Activated naive CD8-positive, alpha-beta T cell treated with anti-CD3 and anti-CD28 coated beads for 36 hours (primary cell): ENCODE measurements at places on chromosomes 6 and 20.
A peak's percentile ranks its signal among the peaks of the same experiment; 100 is the strongest.

DNA sequence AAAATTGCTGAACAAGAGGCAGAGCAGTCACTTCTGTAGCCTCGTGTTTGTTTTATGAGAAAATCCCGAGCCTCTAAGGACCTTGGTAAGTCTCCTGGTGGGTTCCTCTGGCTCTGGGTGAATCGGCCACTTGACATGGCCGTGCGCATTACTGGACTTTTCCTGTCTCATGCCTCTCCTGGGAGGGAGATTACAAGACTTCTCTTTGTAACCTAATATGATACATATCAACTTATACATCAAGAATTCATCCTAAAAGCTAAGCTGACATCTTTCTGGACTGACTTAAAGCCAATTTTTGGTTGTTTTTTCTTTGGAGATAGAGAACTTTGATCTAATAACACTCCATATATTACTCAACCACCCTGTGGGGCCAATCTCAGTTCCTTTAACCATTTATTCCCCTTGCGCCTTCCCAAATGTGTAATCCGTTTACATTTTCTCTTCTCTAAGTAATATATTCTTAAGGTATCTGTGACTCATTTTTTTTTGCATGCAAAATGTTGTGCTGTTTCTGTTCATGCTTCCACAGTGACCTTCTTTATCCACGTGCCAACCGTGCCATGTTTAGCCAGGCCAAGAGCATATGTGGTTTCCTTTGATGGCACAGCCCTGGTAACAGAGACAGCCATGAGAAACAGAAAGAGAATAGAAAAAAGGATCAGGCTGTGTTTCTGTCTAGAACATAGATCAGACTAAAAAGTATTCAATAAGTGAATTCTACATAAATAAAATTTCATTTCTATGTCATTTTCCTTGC is 47.5 kb upstream of the JAG1 start:
- no peak for DNase-seq

DNA sequence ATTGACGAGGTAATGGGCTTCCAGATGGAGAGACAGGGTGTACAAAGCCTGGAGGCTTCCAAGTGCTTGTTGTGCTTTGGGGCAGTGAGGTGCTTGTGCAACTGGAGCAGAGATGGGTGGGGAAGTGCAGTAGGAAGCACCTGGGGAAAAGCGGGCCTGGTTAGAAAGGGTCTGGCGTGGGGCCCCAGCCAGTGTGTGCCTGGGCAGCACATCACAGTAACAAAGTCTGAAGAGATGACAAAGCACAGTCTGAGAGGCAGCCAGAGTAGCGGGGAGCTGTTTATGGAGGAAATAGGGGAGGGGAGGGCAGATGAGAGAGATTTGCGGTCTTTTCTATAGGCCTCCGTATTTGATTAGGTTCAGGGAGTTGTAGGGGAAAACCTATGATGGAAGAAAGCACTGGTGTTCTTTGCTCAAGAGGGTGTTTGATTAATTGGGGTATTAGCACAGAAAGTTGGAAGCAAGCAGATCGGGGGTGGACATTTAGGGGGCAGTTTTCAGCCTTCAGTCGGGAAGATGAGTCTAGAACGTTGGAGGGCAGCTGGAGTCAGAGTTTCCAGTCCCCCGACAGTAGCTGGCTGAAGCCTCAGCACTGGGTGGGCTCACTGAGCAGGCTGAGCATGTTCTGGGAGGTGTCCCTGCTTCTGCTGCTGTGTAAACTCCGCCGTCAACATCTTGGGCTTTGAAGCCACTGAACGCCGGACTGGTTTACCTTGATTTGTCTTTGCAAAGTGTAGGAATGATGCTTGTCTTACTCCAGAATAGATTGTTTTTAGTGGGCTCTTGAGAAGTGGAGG is 15.5 kb upstream of the MROH8 start:
- no peak for DNase-seq

DNA sequence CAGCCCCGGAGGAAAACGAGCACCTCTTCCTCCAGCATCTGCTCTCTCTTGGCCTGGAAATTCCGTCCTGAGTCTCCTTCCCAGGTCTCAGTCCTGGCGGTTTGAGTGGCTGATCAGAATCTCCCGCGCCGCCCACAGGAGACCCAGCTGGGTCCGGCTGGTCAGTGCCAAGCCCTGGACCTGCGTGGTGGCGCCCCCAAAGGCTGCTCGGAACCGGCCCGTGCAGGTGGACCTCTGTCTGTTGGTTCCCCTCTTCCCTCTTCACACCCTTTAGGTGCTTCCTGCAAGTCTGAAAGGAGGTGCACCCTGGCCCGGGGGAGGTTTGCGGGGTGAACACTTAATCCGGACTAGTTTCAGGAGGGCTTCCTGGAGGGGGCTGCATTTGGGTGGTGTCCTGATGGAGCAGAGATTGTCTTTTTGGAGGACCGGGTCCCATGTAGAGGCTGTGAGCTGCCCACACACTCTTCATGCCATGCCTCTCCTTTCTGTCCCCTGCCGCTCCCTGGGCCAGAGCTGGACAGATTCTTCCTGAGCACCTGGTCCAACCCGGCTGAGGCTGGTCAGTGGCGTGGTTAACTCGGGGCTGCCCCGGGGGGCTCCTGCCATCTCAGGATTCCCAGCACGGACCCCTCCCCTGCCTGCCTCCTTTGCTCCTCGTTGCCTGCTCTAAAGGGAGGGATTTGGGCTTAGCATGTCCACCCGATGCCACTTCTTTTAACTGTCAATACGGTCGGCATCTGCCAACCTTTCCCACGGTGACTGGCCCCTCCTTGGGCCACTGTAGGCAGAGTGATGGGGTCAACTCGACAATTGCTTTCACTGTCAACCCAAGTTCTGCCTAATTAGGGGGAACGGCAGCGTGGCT is 16.5 kb upstream of the BHLHE23 start:
- no peak for DNase-seq

DNA sequence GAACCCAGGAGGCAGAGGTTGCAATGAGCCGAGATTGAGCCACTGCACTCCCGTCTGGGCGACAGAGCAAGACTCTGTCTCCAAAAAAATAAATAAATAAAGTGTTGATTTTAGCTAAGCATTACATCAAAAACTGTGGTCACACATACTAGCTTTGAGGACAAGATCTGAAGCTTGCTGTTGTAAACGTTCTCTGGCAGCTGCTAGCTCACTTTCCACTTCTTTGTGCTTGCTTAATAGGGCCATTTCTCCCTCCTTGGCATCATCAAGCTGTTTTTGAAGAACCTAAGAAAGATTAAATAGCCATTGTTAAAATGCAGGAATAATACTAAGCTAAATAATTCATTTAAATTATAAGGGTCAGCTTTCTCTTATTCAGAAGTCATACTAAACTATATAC is 55.7 kb downstream of the FAM184A start:
- DNase-seq = no peak

GRCh38 chr6:11607383-11607782 is 69.8 kb downstream of the TMEM170B start:
- no peak for DNase-seq

DNA sequence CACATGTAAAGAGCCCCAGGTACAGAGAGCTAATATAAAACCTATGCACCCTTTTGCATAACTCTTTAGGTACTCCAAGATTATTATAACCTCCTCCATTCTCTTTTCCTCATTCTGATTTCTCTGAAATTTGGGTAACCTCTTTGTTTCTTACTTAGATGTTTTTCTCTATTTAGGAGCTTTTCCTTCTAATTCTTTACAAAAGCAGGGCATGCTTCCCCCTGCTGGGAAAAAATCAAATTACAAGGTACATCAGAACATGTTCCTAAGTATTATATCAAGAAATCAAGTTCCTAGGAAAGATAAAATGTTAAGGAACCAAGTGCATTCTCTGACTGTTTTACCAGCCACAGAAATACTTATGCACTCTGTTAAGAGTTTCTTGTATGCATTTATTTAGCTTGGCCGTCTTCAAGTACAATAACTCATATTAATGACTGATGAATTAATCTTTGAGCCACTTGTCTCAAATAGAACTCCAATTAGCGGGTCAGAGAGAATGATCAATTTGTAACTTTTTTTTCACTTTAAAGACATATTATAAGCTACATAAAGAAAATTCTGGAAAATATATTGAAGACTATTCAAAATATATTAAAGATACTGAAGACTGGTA is 2.1 kb downstream of the KHDRBS2 start:
- DNase-seq = no peak

GRCh38 chr6:15892369-15892768 is 229.5 kb upstream of the DTNBP1 start:
- DNase-seq = no peak

- peak; percentile 46 for DNase-seq
These were observed 10.4 kb downstream of the DEFB129 start for GRCh38 chr20:237489-237888.

DNA sequence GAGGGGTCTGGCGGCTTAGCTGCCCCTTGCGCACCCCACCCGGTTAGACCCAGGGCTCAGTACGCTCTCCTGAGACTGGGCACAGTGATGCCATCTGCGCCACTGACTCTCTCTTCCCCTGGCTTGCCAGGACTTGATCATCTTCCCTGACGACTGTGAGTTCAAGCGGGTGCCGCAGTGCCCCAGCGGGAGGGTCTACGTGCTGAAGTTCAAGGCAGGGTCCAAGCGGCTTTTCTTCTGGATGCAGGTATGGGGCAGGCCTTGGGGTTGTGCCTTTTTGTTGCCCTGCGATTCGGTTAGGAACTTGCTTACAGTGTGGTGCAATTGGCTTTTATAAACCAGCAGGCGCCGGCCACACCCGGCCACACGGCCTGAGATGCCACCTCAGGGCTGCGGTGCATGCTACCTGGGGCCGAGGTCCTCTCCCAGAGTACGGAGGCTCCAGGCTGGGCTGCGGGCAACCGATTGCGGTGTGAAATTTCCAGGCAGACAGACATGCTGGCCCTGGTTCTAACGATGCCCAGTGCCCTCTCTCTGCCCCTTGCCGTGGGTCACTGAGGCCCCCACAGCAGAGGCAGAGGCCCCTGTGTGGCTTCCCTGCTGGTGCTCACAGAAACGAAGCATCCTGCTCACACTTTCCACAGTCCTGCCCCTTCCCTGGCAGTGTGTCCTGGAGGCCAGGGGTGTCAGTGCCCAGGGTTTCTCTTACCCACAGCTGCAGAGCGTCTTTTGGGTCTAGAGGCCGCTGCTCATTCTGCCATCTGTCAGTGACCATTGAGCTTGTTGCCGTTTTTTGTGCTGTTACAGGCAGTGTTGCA is 1.7 kb downstream of the ADRM1 start:
- DNase-seq = no peak

DNA sequence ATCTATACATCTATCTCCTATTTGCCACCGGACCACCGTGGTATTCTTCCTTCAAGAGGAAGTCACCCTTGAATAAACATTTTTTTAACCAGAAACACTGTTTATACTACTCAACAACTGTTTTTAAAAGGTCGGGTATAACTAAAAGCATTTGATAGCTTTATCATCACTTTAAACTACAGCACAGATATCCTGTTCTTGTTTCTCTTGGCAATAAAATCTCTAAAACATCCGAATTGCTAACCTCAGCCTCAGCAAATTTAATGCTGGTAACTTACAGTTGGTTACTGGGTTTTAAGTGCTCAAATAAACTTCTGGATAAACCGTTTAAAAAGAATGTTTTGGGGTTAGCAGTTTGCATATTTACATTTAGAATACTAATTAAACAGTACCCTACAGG is 20.4 kb downstream of the ZUP1 start:
- DNase-seq = no peak

GRCh38 chr6:128168244-128168643 is 267.4 kb upstream of the THEMIS start:
- DNase-seq = no peak

- DNase-seq = no peak
These were observed 10.6 kb downstream of the ORC3 start for GRCh38 chr6:87600576-87600975.

GRCh38 chr6:106557837-106558236 is 71.5 kb downstream of the RTN4IP1 start:
- no peak for DNase-seq

DNA sequence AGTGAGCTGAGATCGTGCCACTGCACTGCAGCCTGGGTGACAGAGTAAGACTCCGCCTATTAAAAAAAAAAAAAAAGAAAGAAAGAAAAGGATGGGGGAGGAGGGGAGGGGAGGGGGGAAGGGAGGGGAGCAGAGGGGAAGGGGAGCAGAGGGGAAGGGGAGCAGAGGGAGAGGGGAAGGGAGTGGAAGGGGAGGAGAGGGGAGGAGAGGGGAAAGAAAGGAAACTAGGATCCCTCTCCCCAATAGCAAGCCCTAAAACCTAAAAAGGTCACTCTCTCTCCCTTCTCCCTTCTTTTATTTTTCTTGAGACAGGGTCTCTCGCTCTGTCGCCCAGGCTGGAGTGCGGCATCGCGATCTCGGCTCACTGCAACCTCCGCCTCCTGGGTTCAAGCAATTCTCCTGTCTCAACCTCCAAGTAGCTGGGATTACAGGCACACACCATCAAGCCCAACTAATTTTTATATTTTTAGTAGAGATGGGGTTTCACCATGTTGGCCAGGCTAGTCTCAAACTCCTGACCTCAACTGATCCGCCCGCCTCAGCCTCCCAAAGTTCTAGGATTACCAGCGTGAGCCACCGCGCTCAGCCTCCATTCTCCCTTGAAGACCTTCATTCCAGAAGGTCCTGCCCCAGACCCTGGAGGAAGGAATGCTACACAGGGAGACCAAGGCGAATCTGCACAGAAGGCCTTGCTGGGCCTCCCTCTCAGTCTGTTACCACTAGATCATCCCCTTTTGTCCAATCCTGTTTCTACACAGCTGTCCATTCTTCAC is 45.8 kb upstream of the PIM1 start:
- no peak for DNase-seq

- no peak for DNase-seq
These were observed 40.0 kb downstream of the RANBP9 start for GRCh38 chr6:13671548-13672127.

- DNase-seq = no peak
These were observed 164.9 kb downstream of the THBS2 start for GRCh38 chr6:169088762-169089161.

- DNase-seq = no peak
These were observed 80.8 kb downstream of the PRND start for GRCh38 chr20:4802527-4802926.

DNA sequence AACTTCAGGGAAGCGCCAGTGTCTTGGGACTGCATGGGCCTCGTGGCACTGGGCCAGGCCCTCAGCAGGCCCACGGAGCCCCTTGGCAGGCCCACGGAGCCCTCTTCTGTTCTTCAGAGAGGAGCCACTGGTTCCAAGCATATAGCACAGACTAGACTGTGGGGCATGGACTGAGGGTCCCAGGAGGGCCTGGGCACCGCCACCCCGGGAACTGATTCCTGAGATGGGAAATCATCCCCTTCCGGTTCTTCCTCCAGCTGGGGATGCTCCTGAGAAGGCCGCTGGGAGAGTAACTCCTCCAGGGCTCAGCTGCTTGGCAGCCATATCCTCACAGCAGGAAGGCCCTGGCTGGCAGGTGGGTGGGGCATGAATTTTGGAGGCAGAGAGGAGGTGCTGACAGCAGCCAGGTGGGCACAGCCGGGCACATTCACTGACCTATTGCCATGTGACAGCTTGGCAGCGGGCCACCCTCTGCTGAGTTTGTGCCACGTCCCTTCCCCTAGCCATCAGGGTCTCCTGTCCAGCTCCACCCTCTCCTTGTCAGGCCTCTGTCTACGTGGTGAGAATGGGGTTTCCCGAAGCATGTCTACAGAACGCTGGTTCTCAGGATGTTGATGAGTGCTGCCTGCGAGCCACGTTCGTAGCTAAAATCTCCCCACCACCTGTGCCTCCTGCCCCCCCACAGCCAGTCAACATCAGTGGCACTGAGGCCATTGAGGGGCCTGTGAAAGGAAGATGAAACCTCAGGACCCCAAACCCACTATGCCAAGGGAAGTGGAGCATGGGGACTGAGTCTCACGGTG is 152.1 kb downstream of the TAF4 start:
- DNase-seq = no peak

- no peak for DNase-seq
These were observed 134.0 kb downstream of the WDR27 start for GRCh38 chr6:169567819-169568218.
